ENCODE measurements at places on chromosomes 1 and 21.

GRCh38 chr1:168116327-168116799 lies 20.4 kb downstream of the GPR161 start:
- no peak overlapping the region for H3K4me3 ChIP-seq
- H3K27ac ChIP-seq, result no peak overlapping the region
- peaks cover 10% of the 10 kb centered on the region for H3K27me3 ChIP-seq
- peaks cover 7% of the 10 kb centered on the region for H3K4me1 ChIP-seq

DNA sequence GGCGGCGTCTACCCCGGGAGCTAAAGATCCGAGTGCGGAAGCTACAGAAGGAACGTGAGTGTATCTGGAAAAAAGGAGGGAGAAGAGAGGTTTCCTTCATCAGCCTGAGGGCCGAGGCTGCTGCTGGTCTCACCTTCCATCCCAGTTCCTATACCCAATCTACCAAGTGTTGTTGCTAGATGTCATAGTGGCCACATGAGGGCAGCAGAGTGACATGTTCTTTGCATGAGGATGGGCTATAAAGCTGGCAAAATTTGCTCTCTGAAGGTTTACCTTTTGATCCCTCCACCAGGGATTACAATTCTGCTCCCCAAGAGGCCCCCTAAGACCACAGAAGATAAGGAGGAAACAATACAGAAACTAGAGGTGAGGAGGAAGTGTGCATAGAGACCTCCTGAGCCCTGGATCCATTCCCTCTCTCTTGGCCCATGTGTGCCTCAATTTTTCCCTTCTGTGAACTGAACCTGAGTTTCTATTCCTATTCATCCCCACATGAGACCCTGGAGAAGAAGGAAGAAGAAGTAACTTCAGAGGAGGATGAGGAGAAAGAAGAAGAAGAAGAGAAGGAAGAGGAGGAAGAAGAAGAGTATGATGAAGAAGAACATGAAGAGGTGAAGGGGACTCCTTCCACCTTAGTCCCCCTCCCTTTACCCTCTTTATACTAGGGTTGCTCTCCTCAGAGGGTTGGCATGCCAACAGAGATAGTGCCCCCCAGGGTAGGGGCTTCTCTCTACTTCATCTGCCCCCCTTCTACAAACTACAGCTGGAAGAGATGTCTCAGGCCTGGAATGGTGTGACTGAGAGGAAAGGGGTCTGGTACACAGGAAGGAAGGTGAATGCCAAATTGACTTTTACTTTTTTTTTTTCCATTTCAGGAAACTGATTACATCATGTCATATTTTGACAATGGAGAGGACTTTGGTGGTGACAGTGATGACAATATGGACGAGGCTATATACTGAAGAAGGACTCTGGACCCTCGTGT lies 13.3 kb downstream of the POLR3GL start:
- peak; percentile 69 for DNase-seq
- no peaks in the 10 kb centered on the region for H3K36me3 ChIP-seq
- H3K4me3 ChIP-seq, result no peak overlapping the region

GRCh38 chr1:23366146-23366545 lies 3.5 kb downstream of the ZNF436 start:
- H3K4me3 ChIP-seq, result peak overlapping the region; percentile 3
- H3K27ac ChIP-seq, result no peak overlapping the region
- no peak for DNase-seq
- peaks cover 2% of the 10 kb centered on the region for H3K27me3 ChIP-seq

DNA sequence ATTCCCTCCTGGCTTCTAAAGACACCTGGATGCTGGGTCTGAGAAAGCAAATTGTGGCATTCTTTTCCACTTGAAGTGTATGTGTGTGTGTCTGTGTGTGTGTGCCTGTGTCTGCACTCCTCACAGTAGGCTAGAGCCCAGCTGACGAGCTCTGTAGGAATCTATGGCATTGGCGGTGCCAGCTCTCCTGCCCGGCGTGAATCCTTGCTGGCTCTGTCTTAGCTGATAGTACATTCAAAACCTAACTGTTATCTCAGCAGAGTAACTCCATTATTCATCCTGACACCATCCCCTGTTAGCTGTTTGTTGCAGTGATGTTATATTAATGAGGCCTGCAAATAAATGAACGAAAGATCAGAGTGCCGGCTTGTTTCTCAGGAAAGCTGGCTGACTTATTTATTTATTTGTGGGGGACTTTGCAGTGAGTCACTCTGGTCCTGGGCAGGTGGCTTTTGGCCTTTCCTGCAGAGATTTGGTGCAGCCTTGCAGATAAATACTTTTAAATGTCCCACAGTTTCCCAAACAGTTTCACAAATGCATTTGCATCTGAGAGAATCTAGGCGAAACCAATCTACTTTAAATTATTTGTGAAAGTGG lies 160.6 kb upstream of the CD34 start:
- H3K4me3 ChIP-seq, result no peak overlapping the region
- no peak for DNase-seq
- no peaks in the 10 kb centered on the region for H3K4me1 ChIP-seq

GRCh38 chr1:218476385-218476784 lies 131.2 kb downstream of the TGFB2 start:
- no peaks in the 10 kb centered on the region for H3K27me3 ChIP-seq
- H3K4me3 ChIP-seq, result no peak overlapping the region
- peaks cover 25% of the 10 kb centered on the region for H3K4me1 ChIP-seq
- no peaks in the 10 kb centered on the region for H3K36me3 ChIP-seq

GRCh38 chr1:205310976-205311704 lies 10.4 kb downstream of the NUAK2 start:
- H3K27me3 ChIP-seq, result no peaks in the 10 kb centered on the region
- no peaks in the 10 kb centered on the region for H3K36me3 ChIP-seq
- DNase-seq, result no peak
- H3K4me3 ChIP-seq, result no peak overlapping the region
- H3K27ac ChIP-seq, result peak overlapping the region; percentile 5

DNA sequence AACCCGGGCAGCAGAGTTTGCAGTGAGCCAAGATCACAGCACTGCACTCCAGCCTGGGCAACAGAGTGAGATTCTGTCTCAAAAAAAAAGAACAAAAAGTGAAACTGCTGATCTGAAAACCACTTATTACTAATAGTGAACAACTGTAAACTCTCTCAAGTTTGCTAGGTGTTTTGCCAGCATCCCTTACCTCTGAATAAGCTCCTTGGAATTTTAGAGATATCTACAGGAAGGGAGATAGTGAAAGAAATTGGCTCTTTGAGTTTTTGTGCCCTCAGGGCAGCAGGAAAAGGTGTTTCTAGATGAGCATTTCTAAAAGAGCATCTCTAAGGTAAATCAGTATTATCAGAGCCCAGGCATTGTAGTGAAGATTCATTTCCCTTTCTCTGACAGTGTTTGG lies 27.1 kb downstream of the PARK7 start:
- H3K27ac ChIP-seq, result no peak overlapping the region
- H3K4me3 ChIP-seq, result no peak overlapping the region
- no peak for DNase-seq
- H3K4me1 ChIP-seq, result peaks cover 2% of the 10 kb centered on the region
- peaks cover 50% of the 10 kb centered on the region for H3K36me3 ChIP-seq
- H3K27me3 ChIP-seq, result no peaks in the 10 kb centered on the region

- H3K4me3 ChIP-seq, result no peak overlapping the region
- no peak overlapping the region for H3K27ac ChIP-seq
Measured at GRCh38 chr1:48665708-48666407, 110.8 kb downstream of the BEND5 start.

DNA sequence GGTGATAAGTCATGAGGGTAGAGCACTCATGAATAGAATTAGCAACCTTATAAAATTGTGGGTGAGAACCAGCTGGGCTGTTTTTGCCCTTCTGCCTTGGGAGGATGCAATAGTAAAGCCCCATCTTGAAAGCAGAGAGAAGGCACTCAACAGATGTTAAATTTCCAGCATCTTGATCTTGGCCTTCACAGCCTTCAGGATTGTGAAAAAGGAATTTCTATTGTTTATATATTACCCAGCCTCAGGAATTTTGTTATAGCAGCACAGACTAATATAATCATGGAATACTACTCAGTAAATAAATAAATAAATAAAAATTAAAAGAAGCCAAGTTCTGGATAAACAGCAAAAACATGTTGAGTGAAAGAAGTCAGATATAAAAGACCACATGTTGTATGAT lies 175.2 kb downstream of the KCNT2 start:
- H3K36me3 ChIP-seq, result no peaks in the 10 kb centered on the region
- DNase-seq, result no peak
- H3K27ac ChIP-seq, result no peak overlapping the region

- no peak within 1 kb of the TSS for H3K27ac ChIP-seq
- no peaks in the 10 kb centered on the region for H3K27me3 ChIP-seq
- H3K4me3 ChIP-seq, result no peak within 1 kb of the TSS
- DNase-seq, result no peak
- no peaks in the 10 kb centered on the region for H3K36me3 ChIP-seq
- H3K4me1 ChIP-seq, result no peaks in the 10 kb centered on the region
Measured at GRCh38 chr1:159900086-159900680, at the start of gene CFAP45. Gene CFAP45 (minus strand): TSS chr1:159900165. CDS start chr1:159900098, 67 bp downstream.

- DNase-seq, result no peak
- no peaks in the 10 kb centered on the region for H3K4me1 ChIP-seq
- no peaks in the 10 kb centered on the region for H3K36me3 ChIP-seq
- peaks cover 3% of the 10 kb centered on the region for H3K27me3 ChIP-seq
- H3K4me3 ChIP-seq, result no peak overlapping the region
- H3K27ac ChIP-seq, result no peak overlapping the region
Measured at GRCh38 chr1:101532377-101532776, 295.6 kb downstream of the S1PR1 start.

DNA sequence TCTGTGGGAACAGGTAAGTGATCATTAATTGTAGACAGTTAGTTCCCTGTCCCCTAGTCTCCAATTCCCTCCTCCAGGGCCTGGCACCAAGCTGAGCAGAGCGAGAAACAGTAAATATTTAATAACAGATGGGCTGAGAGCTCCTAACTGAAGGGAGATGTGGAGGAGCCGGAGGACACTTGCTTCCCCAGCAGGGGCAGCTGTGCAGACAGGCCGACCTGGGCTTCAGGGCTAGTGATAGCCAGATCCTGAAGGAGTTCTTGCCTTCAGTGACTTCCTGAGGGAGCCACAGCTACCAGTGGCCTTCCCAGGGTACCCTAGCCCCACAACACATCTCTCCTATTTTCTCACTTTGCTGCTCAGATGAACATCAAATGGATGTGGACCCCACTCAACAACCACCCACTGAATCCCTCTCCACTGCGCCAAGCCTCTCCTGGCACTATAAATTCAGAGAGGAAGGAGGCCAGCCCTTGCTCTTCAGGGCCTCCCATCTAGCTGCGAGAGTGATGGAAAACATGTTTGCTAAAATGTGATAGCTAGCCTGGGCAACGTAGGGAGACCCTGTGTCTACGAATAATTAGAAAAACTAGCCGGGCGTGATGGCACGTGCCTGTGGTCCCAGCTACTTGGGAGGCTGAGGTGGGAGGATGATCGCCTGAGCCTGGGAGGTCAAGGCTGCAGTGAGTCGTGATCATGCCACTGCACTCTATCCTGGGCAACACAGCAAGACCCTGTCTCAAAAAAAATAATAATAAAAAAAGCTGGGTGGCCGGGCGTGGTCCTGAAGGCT lies 26.9 kb upstream of the SYNC start:
- no peaks in the 10 kb centered on the region for H3K36me3 ChIP-seq
- peaks cover 14% of the 10 kb centered on the region for H3K4me1 ChIP-seq
- H3K27ac ChIP-seq, result no peak overlapping the region

GRCh38 chr1:153626904-153627714 lies at the start of gene S100A13:
Gene S100A13 (minus strand): TSS chr1:153627505. CDS start chr1:153626472, 1,033 bp downstream.
- peak within 1 kb of the TSS; percentile 33 for H3K4me3 ChIP-seq
- peaks cover 12% of the 10 kb centered on the region for H3K27me3 ChIP-seq
- peaks cover 2% of the 10 kb centered on the region for H3K36me3 ChIP-seq
- no peak for DNase-seq
- peaks cover 20% of the 10 kb centered on the region for H3K4me1 ChIP-seq
- no peak within 1 kb of the TSS for H3K27ac ChIP-seq

DNA sequence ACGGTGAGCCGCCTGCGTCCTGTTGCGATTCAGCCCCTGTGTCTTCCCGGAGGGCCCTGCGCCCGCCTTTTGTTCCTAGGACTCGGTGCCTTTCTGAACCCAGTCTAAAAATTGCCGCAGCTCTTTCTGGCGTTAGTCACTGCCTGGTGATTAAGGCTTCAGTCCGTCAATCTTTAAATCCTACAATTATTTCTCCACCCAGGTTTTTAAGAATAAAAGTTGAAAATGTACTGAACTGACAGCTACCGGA lies 16.2 kb upstream of the PDXK start:
- H3K4me1 ChIP-seq, result peaks cover 13% of the 10 kb centered on the region
- no peak overlapping the region for H3K27ac ChIP-seq
- peaks cover 3% of the 10 kb centered on the region for H3K27me3 ChIP-seq
- H3K36me3 ChIP-seq, result peaks cover 9% of the 10 kb centered on the region

- no peak overlapping the region for H3K27ac ChIP-seq
- H3K36me3 ChIP-seq, result peaks cover 2% of the 10 kb centered on the region
- peaks cover 3% of the 10 kb centered on the region for H3K27me3 ChIP-seq
- H3K4me1 ChIP-seq, result peaks cover 47% of the 10 kb centered on the region
- DNase-seq, result no peak
Measured at GRCh38 chr1:151817353-151817730, 12.1 kb upstream of the LINGO4 start.

GRCh38 chr1:88407248-88407647 lies 276.8 kb upstream of the PKN2 start:
- no peak overlapping the region for H3K4me3 ChIP-seq
- no peak overlapping the region for H3K27ac ChIP-seq
- H3K36me3 ChIP-seq, result no peaks in the 10 kb centered on the region
- H3K4me1 ChIP-seq, result no peaks in the 10 kb centered on the region
- no peak for DNase-seq
- no peaks in the 10 kb centered on the region for H3K27me3 ChIP-seq

- no peaks in the 10 kb centered on the region for H3K36me3 ChIP-seq
- H3K27me3 ChIP-seq, result peaks cover 10% of the 10 kb centered on the region
- no peak overlapping the region for H3K27ac ChIP-seq
- no peak for DNase-seq
Measured at GRCh38 chr21:31781737-31782136, 49.8 kb upstream of the SCAF4 start.

DNA sequence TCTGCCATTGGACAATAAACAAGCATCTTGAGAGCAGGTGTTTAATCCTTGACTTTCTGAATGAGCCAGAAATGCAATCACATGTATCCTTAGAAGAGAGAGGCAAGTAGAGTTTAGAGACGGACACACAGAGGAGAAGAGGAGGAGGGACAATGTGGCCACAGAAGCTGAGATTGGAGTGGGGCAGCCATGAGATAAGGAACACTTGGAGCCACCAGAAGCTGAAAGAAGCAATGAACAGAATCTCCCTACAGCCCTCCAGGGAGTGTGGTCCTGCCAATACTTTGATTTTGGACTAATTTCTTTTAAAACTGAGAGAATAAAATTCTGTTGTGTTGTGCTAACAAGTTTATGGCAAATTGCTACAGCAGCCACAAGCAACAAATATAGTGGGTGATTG lies 141.0 kb downstream of the ATP6V1G3 start:
- H3K4me1 ChIP-seq, result no peaks in the 10 kb centered on the region
- no peaks in the 10 kb centered on the region for H3K36me3 ChIP-seq
- no peak for DNase-seq
- no peaks in the 10 kb centered on the region for H3K27me3 ChIP-seq

All from activated naive CD8-positive, alpha-beta T cell treated with anti-CD3 and anti-CD28 coated beads, Interleukin-2, amount 50 U/mL, for 24 hours (primary cell).